ENCODE measurements at places on chromosomes 12 and 14.

DNA sequence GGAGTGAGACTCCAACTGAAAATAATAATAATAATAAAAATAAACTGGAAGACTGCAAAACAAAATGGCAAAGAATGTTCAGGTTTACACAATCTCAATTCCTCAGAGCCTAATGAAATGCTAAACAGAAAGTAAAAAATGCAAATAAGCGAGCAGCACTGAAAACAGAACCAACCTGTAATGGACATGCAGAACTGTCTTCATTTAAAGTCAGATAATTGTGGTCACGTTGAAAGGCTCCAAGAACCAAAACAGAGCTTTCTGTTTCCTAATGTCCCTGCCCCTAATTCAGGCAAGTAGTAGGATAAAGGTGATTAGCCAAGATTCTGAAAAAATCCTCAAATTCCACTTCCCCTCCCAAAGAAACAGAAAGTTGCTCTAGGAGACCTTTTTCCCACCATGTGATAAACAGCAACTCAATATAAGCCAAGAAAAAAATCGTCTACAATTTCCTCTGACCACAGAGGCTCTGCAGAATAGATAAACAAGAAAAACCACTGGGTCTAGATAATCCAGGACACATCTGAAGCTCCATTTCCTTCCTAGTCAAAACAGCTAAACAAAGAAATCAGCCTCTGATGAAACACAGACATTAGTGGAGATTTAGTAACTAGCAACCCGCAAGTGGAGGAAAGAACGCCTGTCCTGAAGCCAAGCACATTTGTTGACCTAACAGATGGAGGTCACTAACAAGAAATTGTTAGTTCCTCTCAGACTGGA, 3.0 kb downstream of the MIS18BP1 start:
- peak; percentile 36 for DNase-seq

DNA sequence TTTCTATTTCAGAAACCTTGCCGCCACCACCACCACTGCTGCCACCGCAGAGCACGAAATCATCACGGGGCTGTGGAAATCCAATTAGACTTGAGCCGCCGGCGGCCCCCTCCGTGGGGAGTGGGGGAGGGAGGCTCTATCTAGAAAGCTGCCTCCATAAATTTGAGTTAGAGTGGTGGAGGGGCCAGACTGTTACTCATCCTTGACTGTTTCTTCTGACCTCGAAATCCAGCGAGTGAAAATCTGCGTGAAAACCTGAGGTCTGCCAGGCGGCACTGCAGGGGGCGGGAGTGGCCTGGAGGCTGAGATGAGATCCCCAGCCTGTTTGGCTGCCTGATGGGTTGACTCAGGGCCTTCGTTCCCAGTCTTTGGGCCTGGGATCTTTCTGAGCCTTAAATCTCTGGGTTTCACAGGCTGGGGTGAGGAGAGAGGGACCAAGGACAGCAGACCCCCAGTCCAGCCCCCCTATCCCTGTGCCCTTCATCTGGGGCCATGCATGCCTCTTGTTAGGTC, 29.9 kb downstream of the TSPAN9 start:
- no peak for DNase-seq

- no peak for DNase-seq
Observed at GRCh38 chr14:74763803-74764531, 851 bp downstream of the YLPM1 start.

DNA sequence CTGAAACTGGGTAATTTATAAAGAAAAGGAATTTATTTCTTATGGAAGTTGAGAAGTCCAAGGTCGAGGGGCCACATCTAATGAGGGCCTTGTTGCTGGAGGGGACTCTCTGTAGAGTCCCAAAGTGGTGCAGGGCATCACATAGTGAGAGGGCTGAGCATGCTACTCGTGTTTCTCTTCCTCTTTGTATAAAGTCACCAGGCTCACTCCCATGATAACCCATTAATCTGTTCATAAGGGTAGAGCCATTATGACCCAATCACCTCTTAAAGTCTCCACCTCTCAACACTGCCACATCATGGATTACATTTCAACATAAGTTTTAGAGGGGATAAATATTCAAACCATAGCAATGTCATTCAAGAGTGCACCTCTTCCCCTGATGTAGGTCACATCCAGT, 79.1 kb upstream of the ATP2B1 start:
- DNase-seq, result no peak

GRCh38 chr14:69922198-69922597, 43.0 kb downstream of the SMOC1 start:
- no peak for DNase-seq

GRCh38 chr14:89955022-89955744, 544 bp upstream of the TDP1 start:
- no peak for DNase-seq

- DNase-seq, result no peak
Observed at GRCh38 chr12:75706786-75707605, 195.6 kb upstream of the KRR1 start.

DNA sequence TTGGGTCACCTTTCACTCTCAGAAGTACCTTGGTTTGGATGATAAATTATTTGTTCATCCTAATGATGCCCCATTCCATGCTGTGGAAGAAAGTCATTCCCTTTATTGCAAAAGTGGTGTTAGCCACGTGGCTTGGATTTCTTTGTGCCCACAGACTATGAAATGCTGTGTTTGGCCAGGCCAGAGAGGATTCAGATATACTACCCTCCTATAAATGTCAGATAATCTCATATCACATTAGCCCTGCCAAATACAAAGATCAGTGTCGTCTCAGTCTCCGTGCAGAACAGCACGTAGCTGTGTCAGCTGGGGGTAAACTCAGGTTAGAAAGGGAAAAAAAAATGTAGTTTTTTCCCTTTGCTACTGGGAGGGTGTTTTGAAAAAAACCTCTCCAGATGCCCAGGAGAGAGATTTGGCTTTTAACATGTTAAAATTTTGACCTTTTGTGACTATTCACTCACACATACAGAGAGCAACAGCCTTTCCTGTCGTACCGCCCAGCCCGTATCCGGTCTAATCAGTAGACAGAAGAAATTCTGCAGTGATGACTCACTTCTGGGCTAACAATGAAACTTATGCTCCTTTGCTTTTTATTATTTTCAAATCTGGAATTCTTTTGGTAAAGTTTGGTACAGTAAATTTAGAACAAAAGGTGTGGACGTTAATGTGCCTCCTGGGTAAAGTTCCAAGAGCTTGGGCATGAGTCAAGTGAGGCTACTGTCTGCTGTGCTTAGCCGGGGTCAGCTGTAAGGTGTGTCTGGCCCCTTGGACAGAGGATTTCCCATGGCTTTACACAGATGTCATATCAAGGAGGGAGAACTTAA, 8.5 kb upstream of the PTPRB start:
- no peak for DNase-seq
